CD8-positive, alpha-beta memory T cell (primary cell): ENCODE measurements at places on chromosomes 5 and 9.

DNA sequence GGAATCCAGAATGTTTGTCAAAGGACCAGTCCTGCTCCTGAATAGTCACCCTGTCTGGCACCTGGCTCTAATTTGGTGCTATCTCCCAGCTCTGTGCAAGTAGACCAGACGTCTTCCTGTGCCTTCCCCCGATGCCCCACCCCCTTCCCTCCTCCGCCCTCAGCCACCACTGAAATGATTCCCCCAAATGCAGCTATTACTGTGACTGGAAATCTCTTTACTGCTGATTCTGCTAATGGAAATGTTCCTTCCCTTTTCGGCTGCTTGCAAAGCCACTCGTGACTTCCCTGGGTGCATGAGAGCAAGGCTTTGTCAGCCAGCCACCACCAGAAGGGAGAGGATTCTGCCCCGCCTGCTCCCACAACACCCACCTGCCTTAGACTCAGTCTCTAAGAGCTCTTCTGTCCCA lies 11.4 kb downstream of the ASTN2 start:
- no peak for DNase-seq

GRCh38 chr5:113162208-113162607 lies 185.6 kb downstream of the DCP2 start:
- DNase-seq, result no peak

DNA sequence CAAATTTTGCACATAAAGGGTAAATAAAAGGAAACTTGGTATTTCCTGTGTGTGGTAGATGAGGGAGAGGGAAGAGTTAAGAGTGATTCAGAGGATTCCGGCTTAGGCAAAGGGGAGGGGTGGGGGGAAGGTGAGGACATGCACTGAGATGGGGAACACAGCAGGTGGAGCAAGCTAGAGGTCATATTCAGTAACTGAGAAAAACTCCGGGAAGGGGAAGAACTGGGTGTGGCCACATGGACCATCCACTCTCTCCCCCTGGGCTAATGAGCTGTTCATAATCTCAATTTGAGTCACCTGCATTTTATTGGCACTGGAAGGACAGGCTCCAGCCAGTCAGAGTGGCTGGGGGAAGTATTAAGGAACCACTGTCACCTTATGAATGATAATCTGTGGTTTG lies 45.1 kb upstream of the UGCG start:
- no peak for DNase-seq

GRCh38 chr5:73292816-73293459 lies 119.9 kb downstream of the TMEM174 start:
- no peak for DNase-seq

GRCh38 chr5:142219146-142219545 lies 105.7 kb downstream of the SPRY4 start:
- DNase-seq, result no peak

DNA sequence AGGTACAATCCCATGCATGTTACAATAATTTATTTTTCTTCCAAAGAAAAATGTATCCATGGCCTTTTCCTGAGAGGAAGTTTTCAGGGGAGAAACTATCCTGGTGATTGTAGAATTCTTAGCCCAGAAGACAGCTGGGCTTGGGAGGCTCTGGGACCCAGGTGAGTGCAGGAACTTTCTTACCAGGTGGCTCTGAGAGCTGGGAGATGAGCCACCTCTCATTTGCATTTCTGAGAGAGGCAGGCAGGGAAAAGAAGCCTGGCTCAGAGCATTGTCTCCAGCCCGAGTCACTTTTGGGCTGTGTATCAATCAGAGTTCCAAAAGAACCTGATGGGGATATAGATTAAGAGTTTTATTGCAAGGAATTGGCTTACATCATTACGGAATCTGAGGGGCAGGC lies 52.7 kb downstream of the ALG2 start:
- no peak for DNase-seq

GRCh38 chr5:15521381-15522186 lies 21.6 kb downstream of the FBXL7 start:
- no peak for DNase-seq

- DNase-seq, result no peak
Observed at GRCh38 chr5:34718516-34718915, 62.4 kb downstream of the RAI14 start.

- DNase-seq, result no peak
Observed at GRCh38 chr9:122129969-122130368, 29.6 kb downstream of the NDUFA8 start.

- no peak for DNase-seq
Observed at GRCh38 chr9:134192951-134193731, 28.8 kb upstream of the RNU6ATAC start.

DNA sequence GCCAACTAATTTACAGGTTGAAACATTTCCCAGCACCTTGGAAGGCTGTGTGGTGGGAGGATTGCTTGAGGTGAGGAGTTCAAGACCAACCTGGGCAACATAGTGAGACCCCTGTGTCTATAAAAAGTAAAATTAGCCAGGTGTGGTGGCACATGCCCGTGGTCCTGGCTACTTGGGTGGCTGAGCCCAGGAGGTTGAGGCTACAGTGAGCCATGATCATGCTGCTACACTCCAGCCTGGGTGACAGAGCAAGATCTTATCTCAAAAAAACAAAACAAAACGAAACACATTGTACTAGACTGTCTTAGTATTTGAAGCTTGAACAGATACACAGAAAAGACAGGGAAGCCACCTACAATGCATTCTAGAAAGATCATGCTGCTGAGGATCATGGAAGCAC lies 2.8 kb upstream of the HSDL2 start:
- DNase-seq, result no peak

DNA sequence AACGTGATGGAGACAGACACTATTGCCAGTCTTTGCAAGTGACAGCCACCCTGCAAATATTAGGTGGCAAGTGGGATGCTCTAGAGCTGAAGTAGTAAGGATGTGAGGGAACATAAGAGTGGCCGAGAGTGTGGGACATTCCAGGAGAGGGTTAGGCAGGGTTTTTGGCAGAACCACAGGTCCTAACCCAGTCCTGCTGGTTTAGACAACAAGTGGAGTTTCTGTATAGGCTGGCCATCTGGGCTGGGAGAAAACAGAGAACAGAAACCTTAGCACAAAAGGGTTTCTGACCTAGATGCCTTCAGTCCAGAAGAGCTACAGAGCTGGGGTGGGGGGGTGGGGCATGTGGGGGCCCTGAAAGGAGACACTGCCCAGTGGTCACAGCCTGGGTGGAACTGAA lies 107.4 kb downstream of the TMEM174 start:
- no peak for DNase-seq

- no peak for DNase-seq
Observed at GRCh38 chr5:59842999-59843398, 50.5 kb downstream of the PDE4D start.

- no peak for DNase-seq
Observed at GRCh38 chr9:87644659-87645058, 81.3 kb upstream of the CTSL start.

GRCh38 chr5:82421119-82421518 lies 143.0 kb upstream of the RPS23 start:
- DNase-seq, result no peak

- DNase-seq, result no peak
Observed at GRCh38 chr5:145939540-145940065, 3.2 kb downstream of the SH3RF2 start.

DNA sequence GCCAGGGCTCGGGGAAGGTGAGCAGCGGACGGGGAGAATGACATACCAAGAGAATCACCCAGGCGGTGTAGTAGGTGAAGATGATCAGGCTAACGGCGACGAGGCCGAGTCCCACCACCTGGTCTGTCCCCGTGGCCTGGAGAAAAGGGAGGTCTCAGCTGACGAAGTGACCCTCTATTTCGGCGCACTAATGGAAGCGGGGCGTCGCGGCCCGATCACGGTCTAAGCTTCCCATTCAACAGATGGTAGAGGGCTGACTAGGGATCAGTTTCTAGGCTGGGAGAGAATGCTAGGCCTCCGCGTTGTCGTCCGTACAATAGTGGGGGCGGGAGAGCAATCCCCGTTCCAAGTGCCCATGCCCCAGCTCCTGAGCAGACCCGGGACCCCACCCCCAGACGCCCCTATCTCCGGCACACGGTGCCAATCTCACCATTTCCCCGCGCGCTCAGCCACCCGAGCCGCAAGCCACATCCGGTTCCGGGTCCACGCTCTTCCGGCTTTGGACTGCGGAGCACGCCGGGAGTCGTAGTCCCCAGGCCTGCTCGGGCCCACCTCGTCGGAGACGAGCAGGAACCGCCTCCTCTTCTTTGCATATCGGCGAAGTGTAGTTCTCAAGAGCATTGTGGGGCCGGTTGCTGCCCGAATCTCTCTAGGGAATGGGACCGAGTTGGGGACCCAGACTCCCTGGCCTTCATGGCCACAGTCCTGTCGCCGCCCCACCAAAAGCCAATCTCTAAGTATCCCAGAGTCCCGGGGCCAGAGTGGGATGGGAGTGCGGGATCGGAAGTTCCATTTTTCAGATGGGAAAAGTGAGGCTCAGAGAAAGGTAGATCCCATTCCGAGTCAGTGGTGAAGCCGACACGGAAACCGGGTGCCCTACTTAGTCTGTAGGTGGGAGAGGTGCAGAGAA lies at the start of gene DPM2:
Gene DPM2, minus strand, starts transcription at position 467 of the 910 bp plus-strand sequence. Its CDS starts 34 bp downstream, at position 433.
- DNase-seq, result peak; percentile 84

- DNase-seq, result no peak
Observed at GRCh38 chr9:79939819-79940218, 368.1 kb downstream of the TLE4 start.

- no peak for DNase-seq
Observed at GRCh38 chr5:116423587-116424257, 150.9 kb downstream of the SEMA6A start.

DNA sequence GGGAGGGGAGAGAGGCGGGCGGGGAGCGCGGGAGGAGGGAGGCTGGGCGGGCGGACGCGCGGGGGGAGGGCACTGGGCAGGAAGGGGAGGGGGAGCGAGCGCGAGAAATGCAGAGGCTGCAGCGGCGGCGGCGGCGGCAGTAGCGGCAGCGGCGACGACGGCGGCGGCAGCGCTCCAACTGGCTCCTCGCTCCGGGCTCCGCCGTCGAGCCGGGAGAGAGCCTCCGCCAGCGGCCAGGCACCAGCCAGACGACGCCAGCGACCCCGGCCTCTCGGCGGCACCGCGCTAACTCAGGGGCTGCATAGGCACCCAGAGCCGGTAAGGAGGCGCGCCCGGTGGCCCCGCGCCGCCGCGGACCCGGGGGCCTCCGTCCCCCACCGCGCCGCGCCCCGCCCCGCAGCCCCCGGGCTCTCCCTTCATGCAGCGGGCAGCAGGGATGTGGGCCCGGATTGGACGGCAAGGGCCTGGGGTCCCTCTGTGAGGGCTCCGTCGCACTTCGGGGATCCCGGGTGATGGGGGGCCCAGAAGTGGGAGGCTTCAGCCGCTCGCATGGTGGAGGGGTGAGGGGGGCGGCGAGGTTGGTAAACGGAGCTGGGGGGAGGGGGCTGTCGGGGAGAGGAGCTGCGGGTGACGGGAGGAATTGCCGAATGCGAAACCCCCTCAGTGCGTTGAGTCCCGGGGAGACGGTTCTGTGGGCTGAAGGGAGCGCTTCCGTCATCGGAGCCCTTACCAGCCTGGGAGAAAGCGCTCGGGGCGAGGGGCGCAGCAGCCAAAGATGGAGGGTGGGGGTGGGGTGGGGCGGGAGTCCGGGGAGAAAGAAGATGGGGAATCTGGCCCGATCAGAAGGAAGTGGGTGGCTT lies at the start of gene BASP1:
Gene BASP1, plus strand, starts transcription at position 139 of the 860 bp plus-strand sequence. CDS start 57,586 bp downstream, outside the sequence.
- DNase-seq, result no peak

- DNase-seq, result no peak
Observed at GRCh38 chr5:127970081-127970480, 113.5 kb upstream of the SLC12A2 start.

DNA sequence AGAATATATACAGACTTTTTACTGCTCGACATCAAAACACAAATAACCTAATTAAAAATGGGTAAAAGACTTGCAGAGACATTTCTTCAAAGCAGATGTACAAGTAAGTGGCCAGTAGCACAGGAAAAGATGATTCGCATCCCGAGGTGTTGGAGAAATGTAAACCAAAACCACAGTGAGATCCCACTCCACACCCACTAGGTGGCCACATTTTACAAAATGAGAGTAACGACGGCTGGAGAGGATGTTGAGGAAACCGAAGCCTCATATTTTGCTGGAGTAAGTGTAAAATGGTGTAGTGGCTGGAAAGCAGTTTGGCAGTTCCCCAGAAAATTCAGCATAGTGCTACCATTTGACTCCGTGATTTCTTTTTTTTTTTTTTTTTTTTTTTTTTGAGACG lies 21.3 kb upstream of the GBGT1 start:
- peak; percentile 55 for DNase-seq

DNA sequence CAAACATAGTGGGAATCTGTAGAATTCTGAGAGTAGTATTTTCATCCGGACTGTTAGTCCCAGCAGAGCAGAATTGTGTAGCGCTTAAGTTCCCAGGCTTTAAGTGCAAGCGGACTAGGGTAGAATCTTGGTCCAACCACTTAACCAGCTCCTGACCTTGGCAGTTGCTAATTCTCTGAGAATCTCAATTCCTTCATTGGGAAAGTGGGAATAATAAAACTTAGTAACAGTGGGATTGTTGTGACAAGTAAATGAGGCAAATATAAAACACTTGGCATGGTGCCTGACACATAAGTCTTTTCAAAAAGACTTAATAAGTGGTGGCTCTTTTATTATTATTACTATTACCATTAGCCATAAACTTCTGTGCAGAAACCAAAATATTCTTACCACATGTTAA lies 8.4 kb upstream of the SLC1A3 start:
- DNase-seq, result no peak

DNA sequence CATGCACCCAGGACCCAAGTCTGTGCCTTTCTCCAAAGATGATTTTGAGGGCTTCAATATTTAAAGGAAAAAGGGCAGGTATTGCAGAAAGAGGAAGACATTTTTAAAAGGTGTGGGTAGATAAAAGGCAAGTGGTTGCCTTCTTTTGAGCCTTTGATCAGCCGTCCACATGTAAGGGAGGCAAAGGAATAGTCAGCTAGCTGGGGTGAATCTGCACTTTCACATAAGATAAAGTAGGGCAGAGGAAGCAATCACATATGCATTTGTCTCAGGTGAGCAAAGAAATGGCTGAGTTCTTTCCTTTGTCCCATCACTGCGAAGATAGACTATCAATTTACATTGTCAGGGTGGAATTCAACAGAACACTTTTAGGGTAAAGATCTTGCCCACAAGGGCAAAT lies 19.9 kb downstream of the MGAT1 start:
- no peak for DNase-seq

DNA sequence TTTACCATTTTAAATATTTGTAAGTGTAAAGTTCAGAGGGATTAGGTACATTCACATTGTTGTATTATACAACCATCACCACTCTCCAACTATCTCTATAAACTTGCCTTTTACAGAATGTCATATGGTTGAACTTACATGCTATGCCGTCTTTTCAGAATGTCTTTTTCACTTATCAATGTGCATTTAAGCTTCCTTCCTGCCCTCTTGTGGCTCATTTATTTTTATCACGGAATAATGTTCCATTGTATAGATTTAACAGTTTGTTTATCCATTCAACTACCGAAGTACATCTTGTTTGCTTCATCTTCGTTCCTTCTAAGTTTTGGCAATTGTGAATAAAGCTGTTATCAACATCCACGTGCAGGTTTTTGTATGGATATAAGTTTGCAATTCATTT lies 133.3 kb upstream of the C6 start:
- no peak for DNase-seq

- no peak for DNase-seq
Observed at GRCh38 chr5:35502206-35502605, 115.5 kb upstream of the SPEF2 start.
